ENCODE measurements at places on chromosomes 5 and 9.

DNA sequence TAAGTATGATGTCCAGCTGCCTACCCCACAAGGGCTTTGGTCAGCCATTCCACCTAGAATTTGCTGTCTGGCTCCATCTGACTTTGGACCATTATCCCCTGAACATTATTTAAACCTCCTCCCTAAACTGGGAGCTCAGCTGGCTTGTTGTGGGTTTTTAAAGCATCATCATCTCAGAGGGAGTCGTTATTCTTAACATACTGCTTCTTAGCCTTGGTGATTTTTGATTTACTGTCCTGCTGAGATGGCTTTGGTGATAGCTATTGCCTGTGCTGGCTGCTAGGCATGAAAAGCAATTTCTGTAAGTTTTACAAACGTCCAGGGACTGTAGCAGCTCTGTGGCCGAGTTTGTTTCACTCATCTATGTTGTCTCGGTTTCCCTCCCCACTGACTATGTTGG is 256.1 kb downstream of the NR3C1 start:
- no peak for DNase-seq

DNA sequence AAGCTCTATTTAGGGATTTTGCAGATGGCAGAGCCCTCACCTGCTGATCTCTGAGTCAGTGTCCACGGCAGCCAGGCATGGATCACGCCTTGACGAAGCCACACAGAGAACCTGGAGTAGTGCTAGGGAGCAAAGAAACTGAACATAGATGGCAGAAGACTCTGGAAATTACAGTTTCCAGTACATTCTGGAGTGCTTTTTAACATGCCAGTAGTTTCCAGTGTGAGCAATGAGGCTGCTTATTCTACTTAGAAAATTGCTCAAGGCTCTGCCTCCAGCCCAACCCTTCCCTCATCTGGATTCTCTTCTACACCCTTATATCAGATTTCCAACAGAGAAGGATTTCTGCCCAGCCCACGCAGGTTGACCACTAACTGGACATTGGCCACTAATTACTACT is 203.3 kb downstream of the ADAMTS12 start:
- no peak for DNase-seq

GRCh38 chr5:61449804-61450492 is 117.9 kb downstream of the ZSWIM6 start:
- peak; percentile 19 for DNase-seq

- DNase-seq: no peak
Observed at GRCh38 chr9:101618698-101619097, 23.9 kb upstream of the PPP3R2 start.

DNA sequence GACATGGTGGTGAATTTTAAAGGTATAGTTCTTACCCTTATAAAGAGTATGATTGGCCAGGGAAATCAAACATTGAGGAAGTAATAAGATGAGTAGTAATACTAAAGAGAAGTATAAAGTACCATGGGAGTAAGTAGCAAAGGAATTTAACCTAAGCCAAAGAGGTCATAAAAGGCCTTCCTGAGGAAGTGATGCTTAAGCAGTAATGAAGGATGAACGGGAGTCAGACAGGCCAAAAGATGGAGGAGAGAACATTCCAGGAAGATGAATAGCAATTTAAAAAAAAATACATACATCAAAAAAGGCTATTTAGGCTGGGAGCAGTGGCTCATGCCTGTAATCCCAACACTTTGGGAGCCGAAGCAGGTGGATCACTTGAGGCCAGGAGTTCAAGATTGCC is 29.0 kb downstream of the KLHL3 start:
- DNase-seq: no peak

- no peak for DNase-seq
Observed at GRCh38 chr9:80285326-80285725, 713.6 kb downstream of the TLE4 start.

GRCh38 chr5:90613459-90613858 is 54.9 kb downstream of the ADGRV1 start:
- no peak for DNase-seq

DNA sequence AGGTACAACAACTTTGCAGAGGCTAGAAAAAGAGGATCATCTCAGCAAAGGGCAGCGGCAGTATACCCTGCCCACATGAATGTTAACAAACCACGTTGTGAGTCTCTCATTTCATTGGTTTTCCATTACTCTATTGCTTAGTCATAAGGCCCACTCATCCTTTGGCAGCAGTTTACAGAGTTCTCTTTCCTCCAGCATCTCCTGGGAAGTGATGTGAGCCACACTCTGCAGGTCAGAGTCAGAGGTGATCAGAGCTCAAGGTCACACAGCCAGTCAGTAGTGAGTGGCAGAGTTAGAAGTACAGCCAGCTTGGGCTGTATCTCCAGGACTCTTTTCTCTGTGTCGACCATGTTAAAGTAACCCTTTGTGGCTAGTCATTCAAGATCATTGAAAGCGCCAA is 599.6 kb upstream of the GRAMD2B start:
- DNase-seq: no peak

- no peak for DNase-seq
Observed at GRCh38 chr5:116315531-116315930, 230.7 kb downstream of the COMMD10 start.

- no peak for DNase-seq
Observed at GRCh38 chr9:35277628-35278359, 116.0 kb downstream of the UNC13B start.

DNA sequence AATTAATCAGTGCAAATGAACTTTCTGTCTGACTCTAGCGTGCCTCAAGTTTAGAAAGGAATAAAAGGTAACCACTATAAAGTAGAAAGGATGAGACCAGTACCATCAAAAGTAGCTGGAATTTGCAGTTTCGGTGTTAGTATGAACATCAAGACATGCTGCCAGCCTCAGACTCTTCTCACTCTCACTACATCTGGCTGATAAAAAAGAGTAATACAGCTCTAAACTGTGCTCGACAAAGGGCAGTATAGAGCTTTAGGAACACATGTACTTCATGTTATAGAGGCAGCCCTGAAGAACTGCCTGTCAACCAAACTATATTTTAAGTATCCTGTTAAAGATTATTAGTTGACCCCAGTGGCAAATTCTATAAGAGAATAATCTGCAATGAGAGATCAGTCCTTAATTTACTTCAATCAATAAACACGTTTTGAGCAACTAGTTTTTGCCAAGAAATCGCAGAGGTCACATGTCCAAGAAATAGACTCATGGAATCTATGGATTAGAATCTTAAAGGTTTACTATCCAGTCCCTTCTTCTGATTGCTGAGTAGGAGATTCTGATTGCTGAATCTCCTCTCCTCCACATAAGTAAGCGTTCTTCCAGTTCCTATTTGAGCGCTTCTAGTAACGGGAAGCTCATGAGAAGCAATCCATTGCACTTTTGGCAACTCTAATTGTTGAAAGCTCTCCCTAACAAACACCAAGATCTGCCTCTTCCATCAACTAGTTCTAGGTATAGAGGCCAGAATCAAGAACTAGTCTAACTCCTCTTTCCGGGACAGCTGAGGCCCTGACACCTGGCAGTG is 941 bp downstream of the XPA start:
- DNase-seq: no peak

GRCh38 chr5:161757223-161757622 is 71.7 kb downstream of the GABRA6 start:
- no peak for DNase-seq

GRCh38 chr5:65073250-65073661 is 304.5 kb downstream of the CWC27 start:
- DNase-seq: no peak

GRCh38 chr5:33526755-33527154 is 86.0 kb downstream of the TARS1 start:
- DNase-seq: no peak

DNA sequence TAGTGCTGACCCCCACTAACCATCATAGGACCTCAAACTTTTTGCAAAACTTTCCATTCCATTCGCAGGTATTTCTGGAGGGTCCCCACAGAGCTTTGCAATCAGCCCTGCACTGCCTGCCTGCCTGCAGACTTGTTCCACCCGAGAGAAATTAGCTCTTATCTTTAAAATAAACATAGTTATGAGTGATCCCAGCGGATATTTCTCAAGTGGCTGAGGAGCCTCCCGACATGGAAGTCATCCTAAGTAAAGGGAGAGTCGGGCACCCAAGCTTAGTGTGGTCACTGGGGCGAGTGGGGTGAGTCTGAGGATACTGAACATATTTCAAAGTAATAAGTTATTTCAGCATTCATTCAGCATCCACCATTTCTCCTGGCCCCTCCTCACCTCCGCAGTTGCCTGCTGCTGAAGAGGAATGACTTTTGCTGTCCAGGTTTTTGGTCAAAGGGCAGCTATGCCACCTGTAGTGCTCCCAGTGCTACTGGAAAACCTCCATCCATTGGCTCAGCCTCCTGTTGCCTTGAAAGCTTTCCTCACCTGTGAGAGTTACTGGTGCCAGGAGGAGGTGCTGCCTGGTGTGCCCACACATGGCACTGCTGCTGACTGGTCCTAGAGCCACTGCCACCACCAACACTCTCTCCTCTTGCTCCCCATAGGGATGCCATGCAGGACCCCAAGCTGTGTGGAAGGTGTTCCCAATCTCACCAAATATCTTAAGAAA is 89.7 kb upstream of the PCSK1 start:
- DNase-seq: no peak

DNA sequence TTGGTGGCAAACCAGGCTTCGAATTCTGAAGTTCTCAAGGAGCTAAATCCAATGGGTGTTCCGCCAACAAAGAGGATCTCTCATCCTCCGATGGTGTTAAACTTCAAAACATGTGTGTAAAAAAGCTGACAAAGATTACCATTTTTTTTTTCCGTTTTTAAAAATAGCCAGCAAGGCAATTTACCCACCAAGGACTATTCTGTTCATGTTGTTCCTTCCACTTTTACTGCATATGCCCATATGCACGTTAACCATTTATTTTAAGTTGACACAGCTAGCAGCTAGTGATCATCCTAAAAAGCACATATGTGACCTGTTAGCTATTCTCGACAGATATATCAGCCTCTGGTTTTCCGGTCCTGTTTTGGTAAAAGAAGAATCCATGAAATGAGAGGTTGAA is 326.7 kb downstream of the PLK2 start:
- no peak for DNase-seq
